Stimulated activated CD8-positive, alpha-beta memory T cell treated with anti-CD3 and anti-CD28 coated beads, Interleukin-4, amount 100 ng/mL, for 4 hours (primary cell): ENCODE measurements at places on chromosomes 16 and 17.

DNA sequence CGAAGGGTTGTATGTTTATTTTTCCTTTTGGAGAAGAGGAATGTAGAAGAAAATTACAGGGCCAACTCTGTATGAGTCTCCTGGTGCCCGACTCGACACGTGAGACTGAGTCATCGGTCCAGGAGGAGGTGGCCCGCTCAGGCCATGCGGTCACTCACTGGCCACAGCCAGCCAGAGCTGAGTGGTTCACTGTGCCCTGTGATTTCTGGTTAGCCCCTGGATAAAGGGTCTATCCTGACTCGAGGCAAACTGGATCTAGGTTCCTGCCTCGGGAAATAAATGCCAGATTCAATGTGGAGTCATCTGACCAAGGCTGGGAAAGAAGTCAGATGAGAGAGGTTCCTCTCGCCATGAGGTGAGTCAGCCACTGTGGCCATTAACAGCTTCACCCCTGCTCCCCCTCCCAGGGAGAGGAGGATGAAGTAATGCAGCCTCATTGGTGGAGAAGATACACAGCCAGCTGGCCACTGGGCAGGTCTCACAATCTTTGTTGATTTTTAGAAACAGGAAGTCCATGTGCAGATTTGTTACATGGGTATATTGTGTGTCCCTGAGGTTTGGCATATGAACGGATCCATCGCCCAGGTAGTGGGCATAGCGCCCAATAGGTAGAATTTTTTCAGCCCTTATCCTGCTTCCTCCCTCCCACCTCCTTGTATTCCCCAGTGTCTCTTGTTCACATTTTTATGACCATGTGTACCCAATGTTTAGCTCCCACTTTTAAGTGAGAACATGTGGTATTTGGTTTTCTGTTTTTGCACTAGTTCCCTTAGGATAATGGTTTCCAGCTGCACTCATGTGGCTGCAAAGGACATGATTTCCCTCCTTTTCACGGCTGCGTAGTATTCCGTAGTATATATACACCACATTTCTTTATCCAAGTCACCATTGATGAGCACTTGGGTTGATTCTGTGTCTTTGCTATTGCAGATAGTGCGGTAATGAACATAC is 21.7 kb upstream of the USP36 start:
- DNase-seq: no peak

GRCh38 chr17:80426671-80427326 is 11.8 kb downstream of the ENDOV start:
- DNase-seq: peak; percentile 77

DNA sequence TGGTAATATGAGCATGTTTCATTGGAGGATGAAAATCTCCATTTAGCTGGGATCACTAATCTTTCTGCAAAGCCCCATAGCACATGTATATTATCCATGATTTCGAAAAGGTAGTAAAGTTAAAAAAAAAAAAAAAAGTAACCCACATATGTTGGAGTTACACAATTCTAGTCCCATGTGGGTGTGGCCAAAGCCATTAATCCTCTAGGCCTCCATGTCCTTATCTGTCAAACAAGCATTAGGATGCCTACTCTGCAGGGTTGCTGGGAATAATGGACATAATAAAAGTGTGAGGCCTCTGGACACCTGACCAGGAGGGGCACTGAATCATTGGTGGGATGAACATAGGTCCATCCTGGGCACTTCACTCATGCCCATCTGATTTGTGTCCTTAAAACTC is 29.2 kb upstream of the VAT1L start:
- DNase-seq: no peak

GRCh38 chr16:20811889-20812439 is 5.6 kb downstream of the REXO5 start:
- DNase-seq: no peak

DNA sequence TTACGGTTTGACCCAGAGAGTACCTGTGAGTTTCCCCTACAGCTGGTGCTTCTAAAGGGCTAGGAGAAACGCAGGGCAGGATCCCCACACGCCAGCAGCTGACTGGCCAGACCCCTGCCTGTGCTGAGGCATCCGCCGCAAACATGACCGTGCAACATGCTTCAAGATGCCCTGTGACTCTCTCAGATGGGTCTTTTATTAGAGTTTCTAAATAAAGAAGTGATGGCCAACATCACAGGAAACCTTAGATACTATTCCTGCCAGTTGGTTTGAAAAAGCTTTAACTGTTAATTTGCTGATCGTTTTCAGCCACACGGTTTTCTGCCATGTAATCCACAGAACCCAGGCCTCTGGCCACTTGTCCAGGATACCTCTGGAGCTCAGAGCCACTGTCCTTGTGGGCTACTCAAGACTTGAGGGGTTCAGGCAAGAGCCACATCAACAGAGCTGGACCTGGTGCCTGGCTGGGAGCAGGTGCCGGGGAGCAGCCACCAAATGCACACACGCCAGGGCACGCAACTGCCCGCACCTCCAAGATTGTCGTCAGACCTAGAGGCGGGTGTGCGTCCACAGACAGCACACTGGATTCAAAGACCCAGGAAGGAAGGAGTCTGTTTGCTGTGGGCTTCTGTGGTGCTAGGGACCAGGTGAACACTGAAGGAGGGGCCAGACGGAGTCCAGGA is 118.4 kb downstream of the ZNF778 start:
- no peak for DNase-seq

GRCh38 chr16:80807906-80808305 is 3.5 kb upstream of the CDYL2 start:
- DNase-seq: no peak

GRCh38 chr16:46889942-46890300 is 5.8 kb downstream of the GPT2 start:
- DNase-seq: no peak

DNA sequence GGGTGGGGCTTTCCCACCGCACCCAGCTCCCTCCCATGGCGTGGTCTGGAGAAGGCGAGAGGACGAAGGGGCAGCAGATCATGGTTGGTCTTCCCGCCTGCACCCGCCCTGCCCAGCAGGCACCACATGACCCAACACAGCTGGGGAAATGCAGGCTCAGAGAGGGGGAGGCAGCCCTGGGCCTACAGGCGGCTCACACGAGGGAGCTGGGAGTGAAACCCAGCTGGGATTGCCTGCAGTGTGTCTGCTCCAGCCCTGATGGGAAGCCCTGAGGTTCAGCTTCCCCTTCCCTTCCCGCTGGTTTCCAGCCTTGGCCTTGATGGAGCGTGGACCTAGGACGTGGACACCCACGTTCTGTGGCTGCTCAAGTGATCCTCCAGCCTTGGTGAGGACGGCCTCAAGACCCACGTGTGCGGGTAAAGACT is 20.0 kb upstream of the PABPN1L start:
- no peak for DNase-seq

- no peak for DNase-seq
These were observed 45.6 kb downstream of the ERN1 start for GRCh38 chr17:64084086-64084939.

GRCh38 chr17:32731556-32732295 is 145.2 kb downstream of the MYO1D start:
- DNase-seq: no peak

DNA sequence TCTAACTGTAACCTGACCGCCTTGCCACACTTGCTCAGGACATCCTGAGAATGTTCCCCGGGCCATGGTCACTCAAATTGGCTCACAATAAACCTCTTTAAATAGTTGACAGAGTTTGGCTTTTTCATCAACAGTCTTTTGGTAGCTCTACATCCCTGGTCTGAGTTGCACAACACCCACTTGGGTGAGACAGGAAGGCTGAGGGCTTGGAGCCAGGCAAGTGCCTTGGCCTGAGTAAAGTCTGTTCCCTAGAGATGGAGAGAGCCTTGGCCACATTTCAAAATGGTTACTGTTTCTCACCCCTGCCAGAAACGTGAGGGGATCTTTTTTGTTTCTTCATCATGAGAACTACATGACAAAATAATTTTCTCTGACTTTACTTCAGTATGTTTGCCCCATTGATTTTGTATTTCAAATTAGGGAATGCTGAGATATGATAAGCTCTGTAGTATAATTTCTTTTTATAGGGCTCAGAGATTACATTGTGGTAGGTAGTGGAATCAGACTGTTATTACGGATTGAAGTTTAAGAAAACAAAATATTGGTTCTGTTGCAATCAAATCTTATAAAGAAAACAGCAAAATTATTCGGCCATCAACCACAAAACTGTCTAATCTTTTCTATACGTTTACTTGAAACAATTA is 53.9 kb upstream of the NETO2 start:
- DNase-seq: no peak

DNA sequence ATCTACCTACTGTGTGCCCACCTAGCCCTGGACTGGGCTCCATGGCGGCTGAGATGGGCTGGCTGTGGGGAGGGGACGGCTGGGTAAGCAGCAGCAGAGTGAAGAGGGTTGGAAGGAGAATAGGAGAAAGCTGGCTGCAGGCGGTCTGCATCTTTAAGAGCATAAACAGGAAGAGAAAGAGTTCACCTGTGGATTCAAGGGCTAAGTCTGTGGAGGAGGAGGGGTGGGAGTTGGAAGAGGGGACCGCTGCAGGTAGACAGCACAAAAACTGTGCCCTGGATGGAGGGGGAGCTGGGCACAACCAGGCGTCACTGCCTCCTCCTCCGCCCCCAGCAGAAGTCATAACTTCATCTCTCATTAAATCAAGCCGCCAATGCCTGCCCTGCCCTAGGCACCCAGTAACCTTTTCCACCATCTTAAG is 677 bp downstream of the SLC13A2 start:
- no peak for DNase-seq

GRCh38 chr17:12050646-12051225 is 30.1 kb downstream of the MAP2K4 start:
- DNase-seq: no peak

GRCh38 chr17:29802246-29802645 is 127.8 kb downstream of the SSH2 start:
- no peak for DNase-seq

DNA sequence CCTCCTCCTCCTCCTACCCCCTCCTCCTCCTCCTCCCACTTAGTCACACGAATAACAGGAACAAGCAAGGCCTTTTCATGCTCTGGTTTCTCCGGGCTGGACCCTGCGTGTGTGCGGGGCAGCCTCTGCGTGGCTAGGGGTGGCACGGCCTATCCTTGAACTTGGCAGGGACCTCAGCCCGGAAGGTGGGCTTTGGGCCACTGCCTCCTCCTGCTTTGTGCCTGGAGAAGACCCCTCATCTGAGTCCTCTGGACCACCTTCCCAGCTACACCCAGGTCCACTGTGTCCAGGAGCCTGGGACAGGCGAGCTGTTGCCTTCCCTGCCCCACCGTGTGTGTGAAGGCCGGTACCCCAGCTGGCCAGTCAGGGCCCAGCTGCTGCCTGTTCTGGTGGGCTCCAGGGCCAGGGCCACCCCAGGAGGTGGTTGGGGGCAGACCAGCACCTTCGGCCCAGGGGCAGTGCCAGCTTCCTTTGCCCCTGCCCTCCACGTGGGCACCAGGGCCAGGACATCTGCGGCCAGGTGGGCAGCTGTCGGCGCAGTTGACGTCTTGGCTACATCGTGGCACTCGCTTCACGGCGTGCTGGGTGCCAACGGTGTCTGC is 35.4 kb downstream of the GINS2 start:
- no peak for DNase-seq

- DNase-seq: no peak
These were observed 36.8 kb upstream of the DYNLL2 start for GRCh38 chr17:58046239-58047094.

GRCh38 chr17:45394091-45394490 is 38.6 kb downstream of the ARHGAP27 start:
- DNase-seq: no peak

- DNase-seq: no peak
These were observed 92.4 kb downstream of the RGS9 start for GRCh38 chr17:65229621-65229995.

DNA sequence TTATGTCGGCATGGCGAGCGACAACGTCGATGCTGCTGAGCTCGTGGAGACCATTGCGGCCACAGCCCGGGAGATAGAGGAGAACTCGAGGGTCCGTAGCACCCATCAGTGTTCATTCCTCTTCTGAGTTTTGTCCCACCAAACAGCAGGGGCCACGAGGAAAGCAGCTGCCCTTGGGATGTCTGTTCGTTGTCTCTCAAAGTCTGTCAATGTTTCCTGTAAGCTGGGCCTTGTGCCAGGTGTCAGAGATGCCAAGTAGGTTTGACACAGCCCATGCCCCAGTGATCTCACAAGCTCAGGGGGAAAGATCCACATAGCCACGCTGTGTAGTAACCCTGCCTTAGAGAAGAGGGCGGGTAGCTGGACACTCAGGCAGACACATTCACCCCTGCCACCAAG is 22.6 kb downstream of the NTAN1 start:
- DNase-seq: no peak

DNA sequence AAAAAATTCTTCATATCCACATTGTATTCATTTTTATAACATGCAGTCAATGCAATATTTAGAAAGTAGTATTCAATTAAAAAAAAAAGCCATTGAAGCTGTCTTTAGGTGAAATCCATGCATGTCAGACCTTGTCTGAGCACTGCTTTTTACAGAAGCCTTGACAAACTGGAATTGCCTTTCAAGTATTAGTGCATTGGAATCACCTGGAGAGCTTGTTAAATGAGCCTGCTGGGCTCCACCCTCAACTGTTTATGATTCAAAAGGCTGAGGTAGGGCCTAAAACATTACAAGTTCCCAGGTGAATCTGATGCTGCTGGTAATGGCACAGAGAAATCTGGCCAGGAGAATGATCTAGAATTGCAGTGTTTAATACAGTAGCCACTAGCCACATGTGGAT is 85.8 kb downstream of the HIC1 start:
- DNase-seq: no peak

GRCh38 chr16:80012586-80012985 is 412.0 kb upstream of the MAF start:
- DNase-seq: no peak

- no peak for DNase-seq
These were observed 499 bp downstream of the PIP4K2B start for GRCh38 chr17:38798614-38799500.
